ENCODE measurements at places on chromosomes 13 and 19.

DNA sequence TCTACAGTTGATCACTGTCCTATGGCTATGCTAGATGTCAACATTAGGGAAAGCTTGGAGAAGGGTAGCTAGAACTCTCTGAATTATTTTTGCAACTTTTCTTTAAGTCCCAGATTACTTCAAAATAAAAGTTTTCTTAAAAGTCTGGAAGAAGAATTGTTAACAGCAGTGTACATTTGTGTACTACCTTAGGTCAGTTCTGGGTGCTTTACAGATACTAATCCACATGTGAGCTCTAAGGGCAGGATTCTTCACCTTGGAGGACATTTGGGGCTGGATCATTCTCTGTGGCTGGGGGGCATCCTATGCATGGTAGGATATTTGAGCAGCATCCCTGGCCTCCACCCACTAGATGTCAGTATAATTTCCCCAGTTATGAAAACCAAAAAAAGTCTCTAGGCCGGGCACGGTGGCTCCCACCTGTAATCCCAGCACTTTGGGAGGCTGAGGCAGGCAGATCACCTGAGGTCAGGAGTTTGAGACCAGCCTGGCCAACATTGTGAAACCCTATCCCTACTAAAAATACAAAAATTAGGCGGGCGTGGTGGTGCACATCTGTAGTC lies 2.8 kb downstream of the BRME1 start:
- DNase-seq = no peak

GRCh38 chr13:46396341-46396740 lies 9.3 kb upstream of the RUBCNL start:
- DNase-seq = no peak

- no peak for DNase-seq
Measured at GRCh38 chr13:87554045-87554444, 117.1 kb upstream of the SLITRK5 start.

DNA sequence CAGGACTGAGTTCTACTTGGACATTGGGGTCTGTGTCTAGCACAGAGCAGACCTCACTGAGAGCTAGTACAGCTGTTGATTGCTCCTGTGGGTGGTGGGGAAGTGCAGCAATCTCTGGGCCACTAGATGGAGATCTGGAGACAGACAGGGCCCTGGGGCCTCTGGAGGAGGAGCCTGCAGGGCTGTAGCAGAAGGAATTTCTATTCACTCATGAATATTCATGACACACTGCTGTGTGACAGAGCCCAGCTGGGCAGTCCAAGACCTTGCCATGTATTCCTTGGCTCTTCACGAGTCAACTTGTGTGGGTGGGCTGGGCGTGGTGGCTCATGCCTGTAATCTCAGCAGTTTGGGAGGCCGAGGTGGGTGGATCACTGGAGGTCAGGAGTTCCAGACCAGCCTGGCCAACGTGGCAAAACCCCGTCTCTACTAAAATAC lies 37.5 kb downstream of the SUGP2 start:
- DNase-seq = peak; percentile 78

DNA sequence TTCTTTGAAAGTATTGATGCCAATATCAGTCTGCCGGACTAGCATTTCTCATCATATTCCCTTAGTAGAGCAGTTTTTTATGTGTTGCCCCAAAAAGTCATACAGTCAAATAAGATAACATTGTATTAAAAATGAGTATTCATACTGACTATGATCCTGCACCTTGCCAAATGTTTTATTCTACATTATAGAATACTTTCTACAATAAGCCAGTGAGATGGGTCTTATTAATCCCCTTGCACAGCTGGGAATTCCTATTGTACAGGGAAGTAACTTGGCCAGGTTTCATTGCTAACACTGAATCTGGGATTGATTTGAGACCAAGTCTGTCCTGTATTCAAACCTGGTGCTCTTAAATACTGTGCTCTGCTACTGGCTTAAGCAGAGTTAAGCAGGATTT lies 114.0 kb downstream of the KCTD12 start:
- DNase-seq = no peak

DNA sequence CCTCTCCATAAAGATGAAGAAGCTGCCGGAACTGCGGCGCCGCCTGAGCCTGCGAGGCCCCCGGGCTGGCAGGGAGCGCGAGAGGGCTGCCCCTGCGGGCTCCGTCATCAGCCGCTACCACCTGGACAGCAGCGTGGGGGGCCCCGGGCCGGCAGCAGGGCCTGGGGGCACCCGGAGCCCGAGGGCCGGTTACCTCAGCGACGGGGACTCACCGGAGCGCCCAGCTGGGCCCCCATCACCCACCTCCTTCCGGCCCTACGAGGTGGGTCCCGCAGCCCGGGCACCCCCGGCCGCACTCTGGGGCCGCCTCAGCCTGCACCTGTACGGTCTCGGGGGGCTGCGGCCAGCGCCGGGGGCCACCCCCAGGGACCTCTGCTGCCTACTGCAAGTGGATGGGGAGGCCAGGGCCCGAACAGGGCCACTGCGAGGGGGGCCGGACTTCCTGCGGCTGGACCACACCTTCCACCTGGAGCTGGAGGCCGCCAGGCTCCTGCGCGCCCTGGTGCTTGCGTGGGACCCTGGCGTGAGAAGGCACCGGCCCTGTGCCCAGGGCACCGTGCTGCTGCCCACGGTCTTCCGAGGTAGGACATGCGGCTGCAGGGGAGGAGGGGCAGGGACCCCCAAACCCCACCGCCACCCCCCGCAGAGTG lies 2.7 kb downstream of the SYDE1 start:
- no peak for DNase-seq

DNA sequence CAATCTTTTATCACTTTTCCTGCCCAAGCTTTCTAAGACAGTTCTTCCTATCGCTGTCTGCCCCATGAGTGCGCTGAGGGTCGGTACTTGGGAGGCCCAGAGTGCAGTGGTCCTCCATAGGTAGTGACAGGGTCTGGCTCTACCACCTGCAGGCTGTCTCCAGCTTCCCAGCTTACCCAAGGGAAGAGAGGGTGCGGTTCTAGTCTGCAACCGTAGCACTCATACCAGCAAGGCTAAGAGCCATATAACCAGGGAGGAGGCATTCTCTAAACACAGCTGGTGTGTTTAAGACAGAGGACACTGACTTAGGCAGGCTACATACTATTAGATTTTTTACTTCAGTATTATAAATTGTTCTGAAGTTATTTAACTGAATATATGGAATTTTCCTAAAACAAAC lies 8.2 kb downstream of the PROZ start:
- no peak for DNase-seq

DNA sequence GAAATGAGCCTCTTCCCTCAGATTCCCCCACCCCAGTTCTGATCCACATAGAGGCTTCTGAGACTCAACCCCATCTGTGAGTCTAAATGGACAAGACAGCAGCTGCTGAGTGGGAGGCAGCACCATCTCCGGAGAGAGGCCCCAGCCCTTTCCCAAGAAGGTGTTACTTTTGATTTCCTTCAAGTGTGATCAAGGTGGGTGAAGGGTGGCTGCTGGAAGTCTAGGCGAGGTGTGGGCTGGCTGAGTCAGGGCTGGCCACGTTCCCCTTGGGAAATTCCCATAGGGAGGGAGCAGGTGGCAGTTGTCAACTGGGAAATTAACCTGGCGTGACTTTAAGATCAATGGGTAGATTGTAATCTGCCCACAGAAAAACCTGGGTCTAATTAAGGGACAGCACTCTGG lies 148.0 kb downstream of the FOXO1 start:
- DNase-seq = no peak

DNA sequence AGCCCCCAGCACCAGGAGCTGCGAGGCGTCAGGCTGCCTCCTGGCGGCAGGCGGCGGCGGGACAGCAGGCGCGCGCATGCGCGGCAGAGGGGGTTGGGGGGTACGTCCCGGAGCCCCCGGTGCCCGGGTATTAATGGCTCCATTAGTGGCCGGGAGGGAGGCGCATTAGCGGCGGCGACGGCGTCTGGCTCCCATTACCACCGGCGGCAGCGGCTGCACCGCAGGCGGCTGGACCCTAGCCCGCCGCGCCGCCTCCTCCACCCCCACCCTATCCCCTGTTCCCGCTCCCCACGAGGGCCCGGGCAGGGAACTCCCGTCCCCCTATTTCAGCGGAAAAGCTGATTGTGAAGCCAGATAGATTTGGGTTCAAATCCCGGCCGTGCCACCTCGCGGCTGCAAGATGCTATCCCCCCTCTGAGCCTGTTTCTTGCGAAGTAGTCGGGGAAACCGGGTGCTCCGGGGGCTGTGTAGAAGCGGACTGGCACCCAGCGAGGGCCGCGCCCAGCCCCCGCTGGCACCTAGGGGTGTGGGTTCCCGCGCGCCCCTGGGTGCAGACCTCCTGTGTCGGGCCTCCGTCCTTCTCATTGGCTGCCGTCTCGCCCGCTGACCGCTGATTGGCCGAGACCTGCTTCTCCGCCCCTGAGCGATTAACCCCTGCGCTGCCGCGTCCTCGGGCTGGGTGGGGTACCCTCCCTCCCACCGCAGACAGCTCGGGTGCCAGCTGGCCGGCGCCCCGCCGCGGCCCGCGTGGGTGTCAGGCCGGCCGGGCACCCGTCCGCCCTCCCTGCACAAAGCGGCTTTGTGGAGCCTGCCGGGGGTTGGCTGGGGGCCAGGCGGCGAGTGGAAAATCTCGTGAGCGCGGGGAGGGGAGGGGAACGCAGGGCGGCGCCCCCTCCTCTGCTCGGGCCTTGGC lies 11.1 kb downstream of the CIC start:
- peak; percentile 93 for DNase-seq

DNA sequence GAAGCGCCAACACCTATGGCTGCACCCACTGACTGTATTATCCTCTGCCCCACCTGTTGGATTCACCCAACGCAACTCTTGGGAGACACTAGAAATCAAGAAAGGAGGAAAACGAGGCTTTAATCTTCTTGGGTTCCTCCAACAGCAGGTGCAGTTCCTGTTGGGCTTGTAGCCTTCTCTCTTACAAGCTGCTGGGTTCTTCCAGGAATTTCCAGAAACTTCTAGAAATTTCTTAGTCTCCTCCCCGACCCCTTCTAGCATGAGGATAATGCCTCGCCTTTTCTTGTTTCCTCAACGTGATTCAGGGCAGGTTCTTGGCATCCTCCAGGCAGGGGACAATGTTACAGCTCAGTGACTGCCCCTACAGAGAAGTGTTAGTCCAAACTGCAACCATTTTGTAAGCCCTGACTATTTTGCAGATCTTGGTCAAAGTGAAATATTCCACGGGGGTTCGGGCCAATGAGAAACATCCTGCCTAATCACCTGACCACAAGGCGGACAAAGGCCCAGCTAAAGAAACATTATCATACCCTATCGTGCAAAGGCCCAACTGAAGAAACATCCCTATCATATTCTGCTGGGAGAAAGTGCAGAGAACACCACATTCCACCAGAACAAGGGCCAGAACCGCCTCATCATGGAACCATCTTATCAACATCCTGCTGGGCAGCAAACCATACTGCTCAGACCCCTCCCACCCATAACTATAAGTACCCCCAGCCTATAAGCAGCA lies 614 bp upstream of the PNMA8A start:
- no peak for DNase-seq

- no peak for DNase-seq
Measured at GRCh38 chr19:33770107-33770506, 26.6 kb upstream of the KCTD15 start.

DNA sequence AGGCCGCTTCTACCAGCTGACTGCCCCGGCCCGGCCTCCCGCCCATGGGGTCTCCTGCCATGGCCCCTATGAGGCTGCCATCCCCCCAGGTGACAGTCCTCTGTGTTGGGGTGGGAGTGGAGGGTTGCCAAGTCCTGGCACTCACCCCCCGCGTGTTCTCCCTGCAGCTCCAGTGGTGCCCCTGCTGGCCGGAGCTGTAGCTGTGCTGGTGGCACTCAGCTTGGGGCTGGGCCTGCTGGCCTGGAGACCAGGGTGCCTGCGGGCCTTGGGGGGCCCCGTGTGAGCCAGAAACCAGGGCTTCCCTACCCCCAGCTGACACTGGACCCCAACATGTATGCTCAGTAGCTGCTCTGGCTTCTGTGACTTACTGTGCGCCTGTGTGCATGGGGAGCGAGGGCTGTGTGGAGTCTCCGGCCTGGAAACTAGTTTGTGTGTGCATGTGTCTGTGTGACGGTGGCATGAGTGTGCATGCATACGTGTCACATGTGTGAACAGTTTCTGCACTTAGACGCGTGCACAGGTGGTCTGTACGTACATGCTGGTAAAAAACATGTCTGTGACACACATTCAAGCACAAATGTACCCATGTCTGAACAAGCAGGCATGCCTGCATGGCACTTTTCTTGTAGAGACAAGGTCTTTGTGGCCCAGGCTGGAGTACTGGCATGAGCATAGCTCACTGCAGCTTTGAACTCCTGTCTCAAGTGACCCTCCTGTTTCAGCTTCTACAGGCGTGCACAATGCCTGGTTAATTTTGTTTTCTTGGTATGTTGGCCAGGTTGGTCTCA lies 4.9 kb downstream of the ACP4 start:
- no peak for DNase-seq

GRCh38 chr19:18975869-18976268 lies 34.9 kb upstream of the HOMER3 start:
- DNase-seq = peak; percentile 8

Measured in fibroblast of skin of abdomen (primary cell).